Neuronal stem cell (in vitro differentiated cells): ENCODE measurements at places on chromosomes 5 and 9.

- DNase-seq: no peak
- no peaks in the 10 kb centered on the region for H3K4me1 ChIP-seq
- no peaks in the 10 kb centered on the region for H3K36me3 ChIP-seq
- H3K27ac ChIP-seq: no peak overlapping the region
- H3K4me3 ChIP-seq: no peak overlapping the region
Measured at GRCh38 chr5:963673-964531, 44.7 kb upstream of the NKD2 start.

GRCh38 chr9:114629563-114630090 lies 18.5 kb downstream of the TMEM268 start:
- H3K4me1 ChIP-seq: no peaks in the 10 kb centered on the region
- H3K27me3 ChIP-seq: no peaks in the 10 kb centered on the region
- H3K4me3 ChIP-seq: no peak overlapping the region
- H3K27ac ChIP-seq: no peak overlapping the region
- DNase-seq: no peak
- peaks cover 12% of the 10 kb centered on the region for H3K36me3 ChIP-seq

DNA sequence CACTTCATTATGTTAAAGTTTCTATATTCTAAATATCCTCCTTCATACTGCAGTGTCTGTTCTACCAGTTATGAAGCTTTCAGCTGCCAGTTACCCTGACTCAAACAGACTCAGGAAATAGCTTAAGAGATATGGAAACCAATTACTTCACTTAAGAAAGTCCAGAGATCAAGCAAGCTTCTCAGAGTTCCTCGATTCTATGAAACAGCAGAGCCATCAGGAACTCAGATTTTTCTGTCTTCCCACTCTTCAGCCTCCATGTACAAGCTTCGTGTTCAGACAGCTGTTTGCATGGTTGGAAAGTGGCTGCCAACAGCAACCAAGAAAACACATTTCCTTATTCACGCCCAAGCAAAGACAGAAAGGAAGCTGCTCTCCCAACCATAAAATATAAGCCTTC lies 216.1 kb downstream of the ACTL7B start:
- peaks cover 2% of the 10 kb centered on the region for H3K4me1 ChIP-seq
- no peak overlapping the region for H3K27ac ChIP-seq
- H3K27me3 ChIP-seq: no peaks in the 10 kb centered on the region
- no peak for DNase-seq
- no peak overlapping the region for H3K4me3 ChIP-seq

DNA sequence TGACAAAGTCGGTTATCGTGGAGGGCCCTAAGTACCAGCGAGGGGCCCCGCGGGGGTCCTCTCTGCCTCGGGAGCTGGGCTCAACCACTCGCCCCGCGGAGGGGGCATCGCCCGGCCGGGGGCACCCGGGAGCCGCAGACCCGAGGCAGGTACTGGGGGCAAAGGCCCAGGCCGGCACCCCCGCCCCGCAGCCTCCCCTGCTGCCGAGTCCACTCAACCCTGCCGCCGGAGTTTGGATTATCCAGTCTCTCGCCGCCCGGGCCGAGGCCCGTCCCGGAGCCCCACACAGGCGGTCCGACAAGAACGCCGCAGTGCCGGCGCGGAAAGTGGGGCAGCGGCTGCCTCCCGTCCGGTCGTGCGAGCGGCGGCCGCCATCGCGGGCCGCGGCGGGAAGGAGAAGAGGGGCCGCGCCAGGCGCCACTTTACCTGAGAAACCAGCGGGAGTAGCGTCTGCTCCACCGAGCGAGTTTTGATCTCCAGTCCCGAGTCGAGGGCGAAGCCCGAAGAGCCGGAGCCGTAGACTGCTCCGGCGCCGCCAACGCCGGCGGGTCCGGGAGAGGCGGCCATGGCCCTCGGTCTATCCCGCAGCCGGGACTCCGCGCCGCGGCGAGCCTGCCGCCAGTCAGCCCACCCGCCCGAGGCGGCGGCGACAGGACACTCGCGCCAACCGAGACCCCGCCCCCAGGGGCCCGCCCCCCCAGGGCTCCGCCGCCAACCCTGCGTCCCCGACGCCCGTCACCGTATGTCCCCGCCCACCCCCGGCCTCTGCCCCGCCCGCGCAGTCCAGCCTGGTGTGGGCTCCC lies at the start of gene CTNNAL1:
Gene CTNNAL1 (minus strand): TSS at position 624 of the 803 bp plus-strand sequence. CDS start 57 bp downstream, at position 567.
- H3K27ac ChIP-seq: peak within 1 kb of the TSS; percentile 61
- H3K27me3 ChIP-seq: no peaks in the 10 kb centered on the region
- H3K4me3 ChIP-seq: peak within 1 kb of the TSS; percentile 66
- DNase-seq: peak; percentile 87
- H3K36me3 ChIP-seq: peaks cover 18% of the 10 kb centered on the region
- H3K4me1 ChIP-seq: peaks cover 22% of the 10 kb centered on the region

- H3K27me3 ChIP-seq: no peaks in the 10 kb centered on the region
- H3K4me1 ChIP-seq: peaks cover 8% of the 10 kb centered on the region
- DNase-seq: no peak
Measured at GRCh38 chr5:36934740-36935356, 58.3 kb downstream of the NIPBL start.

DNA sequence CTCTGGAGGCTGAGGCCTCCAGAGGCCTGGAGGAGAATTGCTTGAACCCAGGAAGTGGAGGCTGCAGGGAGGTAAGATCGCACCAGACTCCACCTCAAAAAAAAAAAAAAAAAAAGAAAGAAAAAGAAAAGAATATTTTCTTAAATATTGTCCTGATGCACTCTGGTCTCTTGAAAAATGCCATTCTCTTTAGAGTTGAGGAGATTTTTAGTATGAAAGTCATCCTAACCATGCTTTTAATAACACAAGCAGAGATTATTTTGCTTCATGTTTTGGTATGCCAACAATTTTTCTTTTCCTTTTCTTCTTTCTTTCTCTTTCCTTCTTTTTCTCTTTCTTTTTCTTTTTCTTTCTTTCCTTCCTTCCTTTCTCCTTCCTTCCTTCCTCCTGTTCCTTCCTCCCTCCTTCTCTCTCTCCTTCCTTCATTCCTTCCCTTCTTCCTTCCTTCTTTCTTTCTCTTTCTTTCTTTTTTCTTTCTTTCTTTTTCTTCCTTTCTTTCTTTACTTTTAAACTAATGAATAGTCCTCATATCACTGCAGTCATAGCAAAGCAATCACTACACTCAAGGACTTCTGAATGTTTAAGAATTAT lies 116.9 kb upstream of the CCNH start:
- H3K4me1 ChIP-seq: no peaks in the 10 kb centered on the region
- H3K27me3 ChIP-seq: no peaks in the 10 kb centered on the region
- H3K4me3 ChIP-seq: no peak overlapping the region
- H3K36me3 ChIP-seq: no peaks in the 10 kb centered on the region
- no peak for DNase-seq

DNA sequence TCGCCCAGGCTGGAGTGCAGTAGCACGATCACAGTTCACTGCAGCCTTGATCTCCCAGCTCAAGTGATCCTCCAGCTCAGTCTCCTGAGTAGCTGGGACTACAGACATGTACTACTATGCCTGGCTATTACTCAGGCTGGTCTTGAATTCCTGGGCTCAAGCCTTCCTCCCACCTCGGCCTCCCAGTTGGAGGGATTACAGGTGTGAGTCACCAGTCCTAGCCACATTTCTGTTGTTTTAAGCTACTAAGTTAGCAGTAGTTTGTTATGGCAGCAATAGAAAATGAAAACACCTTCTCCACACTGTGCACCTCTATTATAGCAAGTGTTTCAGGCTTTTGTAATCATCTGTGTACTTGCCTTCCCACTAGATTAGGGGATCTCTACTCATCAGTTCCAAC lies 588.9 kb upstream of the TLE4 start:
- H3K36me3 ChIP-seq: no peaks in the 10 kb centered on the region
- H3K27ac ChIP-seq: no peak overlapping the region
- H3K27me3 ChIP-seq: no peaks in the 10 kb centered on the region
- no peaks in the 10 kb centered on the region for H3K4me1 ChIP-seq
- no peak overlapping the region for H3K4me3 ChIP-seq
- no peak for DNase-seq

GRCh38 chr5:64585646-64586045 lies 79.8 kb downstream of the RGS7BP start:
- no peak for DNase-seq
- H3K36me3 ChIP-seq: no peaks in the 10 kb centered on the region
- H3K27ac ChIP-seq: no peak overlapping the region

- H3K36me3 ChIP-seq: no peaks in the 10 kb centered on the region
- no peak overlapping the region for H3K4me3 ChIP-seq
- no peaks in the 10 kb centered on the region for H3K4me1 ChIP-seq
- DNase-seq: no peak
Measured at GRCh38 chr9:295576-295975, 80.9 kb downstream of the DOCK8 start.

GRCh38 chr5:112293587-112293986 lies 125.5 kb downstream of the EPB41L4A start:
- H3K4me3 ChIP-seq: no peak overlapping the region
- no peaks in the 10 kb centered on the region for H3K27me3 ChIP-seq
- no peak overlapping the region for H3K27ac ChIP-seq
- H3K4me1 ChIP-seq: no peaks in the 10 kb centered on the region
- no peak for DNase-seq
- no peaks in the 10 kb centered on the region for H3K36me3 ChIP-seq

- H3K4me3 ChIP-seq: no peak overlapping the region
- no peak for DNase-seq
- no peak overlapping the region for H3K27ac ChIP-seq
- no peaks in the 10 kb centered on the region for H3K27me3 ChIP-seq
- H3K36me3 ChIP-seq: peaks cover 52% of the 10 kb centered on the region
- peaks cover 6% of the 10 kb centered on the region for H3K4me1 ChIP-seq
Measured at GRCh38 chr5:180330270-180330648, 22.9 kb downstream of the GFPT2 start.

DNA sequence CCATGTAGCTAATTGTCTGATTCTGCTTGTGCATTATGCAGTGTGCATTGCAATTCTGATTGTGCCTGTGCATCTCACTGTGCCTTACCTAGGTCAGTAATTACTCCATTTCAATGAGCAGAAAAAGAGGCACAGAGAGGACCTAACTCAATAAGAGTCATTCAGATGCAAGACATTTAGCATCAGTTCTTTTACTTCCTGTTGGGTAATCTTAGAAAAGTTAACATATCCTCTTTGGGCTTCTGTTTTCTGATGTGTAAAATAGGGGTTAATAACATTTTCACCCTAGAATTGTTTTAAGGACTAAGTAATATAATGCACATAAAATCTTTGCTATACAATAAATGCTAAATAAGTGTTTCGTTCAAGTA lies 7.0 kb upstream of the DCTN4 start:
- H3K27me3 ChIP-seq: peaks cover 27% of the 10 kb centered on the region
- no peaks in the 10 kb centered on the region for H3K4me1 ChIP-seq
- no peak overlapping the region for H3K4me3 ChIP-seq
- no peaks in the 10 kb centered on the region for H3K36me3 ChIP-seq
- H3K27ac ChIP-seq: no peak overlapping the region

GRCh38 chr9:82356871-82357270 lies 368.3 kb downstream of the SPATA31D1 start:
- no peak overlapping the region for H3K4me3 ChIP-seq
- no peaks in the 10 kb centered on the region for H3K27me3 ChIP-seq
- no peaks in the 10 kb centered on the region for H3K36me3 ChIP-seq
- no peak for DNase-seq
- no peak overlapping the region for H3K27ac ChIP-seq

GRCh38 chr5:166781737-166782136 lies 1509.7 kb upstream of the WWC1 start:
- H3K27ac ChIP-seq: no peak overlapping the region
- peak overlapping the region; percentile 18 for H3K4me3 ChIP-seq
- DNase-seq: peak; percentile 24
- no peaks in the 10 kb centered on the region for H3K27me3 ChIP-seq
- H3K36me3 ChIP-seq: no peaks in the 10 kb centered on the region
- H3K4me1 ChIP-seq: peaks cover 3% of the 10 kb centered on the region

DNA sequence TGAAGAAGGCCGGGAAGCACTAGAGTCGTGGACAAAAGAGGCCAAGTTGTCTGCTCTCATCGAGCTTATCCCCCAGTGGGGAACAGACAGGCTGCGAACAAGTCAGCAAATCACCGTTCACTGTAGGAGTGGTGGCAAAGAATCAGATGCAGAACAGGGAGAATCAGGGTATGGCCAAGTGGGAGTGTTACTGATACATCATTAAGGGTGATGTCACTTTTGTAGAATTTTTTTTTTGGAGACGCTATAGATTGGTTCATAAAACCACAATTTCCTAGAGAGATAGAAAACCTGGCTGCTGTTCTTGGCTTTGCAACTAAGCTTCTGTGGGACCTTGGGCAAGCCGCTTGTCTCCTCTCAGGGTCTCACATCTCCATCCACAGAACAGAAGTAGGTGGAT lies 21.3 kb downstream of the SPRY4 start:
- DNase-seq: no peak
- no peaks in the 10 kb centered on the region for H3K36me3 ChIP-seq
- H3K4me3 ChIP-seq: no peak overlapping the region
- no peaks in the 10 kb centered on the region for H3K4me1 ChIP-seq
- H3K27me3 ChIP-seq: no peaks in the 10 kb centered on the region
- no peak overlapping the region for H3K27ac ChIP-seq

GRCh38 chr5:131466171-131466766 lies 168.8 kb downstream of the RAPGEF6 start:
- H3K27me3 ChIP-seq: no peaks in the 10 kb centered on the region
- DNase-seq: no peak
- H3K36me3 ChIP-seq: peaks cover 49% of the 10 kb centered on the region
- no peak overlapping the region for H3K4me3 ChIP-seq

DNA sequence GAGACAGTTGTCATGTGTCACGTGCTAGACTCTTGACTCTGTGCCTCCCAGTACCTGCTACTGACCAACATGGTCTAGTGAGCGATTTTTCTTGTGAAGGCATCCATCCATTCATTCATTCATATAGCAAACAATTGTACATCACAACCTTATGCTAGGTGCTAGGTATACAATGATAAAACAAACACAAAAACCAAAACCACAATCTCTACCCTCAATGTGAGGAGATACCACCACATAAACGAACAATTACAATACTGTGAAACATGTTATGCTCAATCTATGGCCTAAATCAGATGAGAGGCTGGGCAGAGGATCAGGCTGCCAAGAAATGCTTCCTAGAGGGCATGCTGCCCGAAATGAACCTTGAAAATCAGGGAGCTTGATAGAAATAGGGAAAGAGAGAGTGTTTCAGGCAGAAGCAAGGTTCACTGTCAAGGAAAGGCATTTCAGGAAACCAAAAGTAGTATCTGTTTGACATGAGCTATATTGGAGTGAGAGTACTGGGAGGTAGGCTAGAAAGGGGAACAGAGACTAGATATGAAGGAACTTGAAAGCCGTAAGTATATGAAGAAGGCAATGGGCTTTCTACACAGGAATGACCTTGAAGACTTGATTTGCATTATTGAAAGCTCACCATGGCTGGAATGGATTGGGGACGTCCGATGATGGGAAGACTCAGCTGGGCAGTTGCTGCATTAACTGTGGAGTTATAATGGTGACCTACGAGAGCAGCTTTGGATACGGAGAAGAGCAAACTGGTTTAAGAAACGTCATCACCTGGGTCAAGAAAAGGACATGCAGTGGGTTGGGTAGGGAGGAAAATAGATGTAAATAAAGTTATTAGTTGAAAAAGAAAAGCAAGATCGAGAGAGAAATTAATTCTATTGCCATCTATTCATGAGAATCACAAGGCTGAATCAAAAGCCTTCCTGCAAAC lies 90.1 kb downstream of the THBS4 start:
- H3K4me3 ChIP-seq: no peak overlapping the region
- no peak for DNase-seq
- H3K4me1 ChIP-seq: peaks cover 5% of the 10 kb centered on the region
- no peaks in the 10 kb centered on the region for H3K27me3 ChIP-seq

GRCh38 chr5:606061-606460 lies 6.1 kb upstream of the CEP72 start:
- no peaks in the 10 kb centered on the region for H3K4me1 ChIP-seq
- H3K36me3 ChIP-seq: no peaks in the 10 kb centered on the region
- no peak overlapping the region for H3K27ac ChIP-seq
- DNase-seq: no peak
- H3K27me3 ChIP-seq: peaks cover 2% of the 10 kb centered on the region
- no peak overlapping the region for H3K4me3 ChIP-seq

GRCh38 chr9:127384901-127385300 lies 12.1 kb upstream of the SLC2A8 start:
- no peak overlapping the region for H3K27ac ChIP-seq
- no peak for DNase-seq
- peaks cover 16% of the 10 kb centered on the region for H3K4me1 ChIP-seq
- no peak overlapping the region for H3K4me3 ChIP-seq
- H3K36me3 ChIP-seq: no peaks in the 10 kb centered on the region
